ENCODE measurements at places on chromosomes 5 and 9.

- no peak for DNase-seq
Observed at GRCh38 chr9:20591223-20591622, 31.1 kb downstream of the MLLT3 start.

GRCh38 chr5:125310749-125311148 lies 564.3 kb upstream of the ZNF608 start:
- no peak for DNase-seq

GRCh38 chr5:79806741-79807140 lies 117.1 kb downstream of the CMYA5 start:
- no peak for DNase-seq

DNA sequence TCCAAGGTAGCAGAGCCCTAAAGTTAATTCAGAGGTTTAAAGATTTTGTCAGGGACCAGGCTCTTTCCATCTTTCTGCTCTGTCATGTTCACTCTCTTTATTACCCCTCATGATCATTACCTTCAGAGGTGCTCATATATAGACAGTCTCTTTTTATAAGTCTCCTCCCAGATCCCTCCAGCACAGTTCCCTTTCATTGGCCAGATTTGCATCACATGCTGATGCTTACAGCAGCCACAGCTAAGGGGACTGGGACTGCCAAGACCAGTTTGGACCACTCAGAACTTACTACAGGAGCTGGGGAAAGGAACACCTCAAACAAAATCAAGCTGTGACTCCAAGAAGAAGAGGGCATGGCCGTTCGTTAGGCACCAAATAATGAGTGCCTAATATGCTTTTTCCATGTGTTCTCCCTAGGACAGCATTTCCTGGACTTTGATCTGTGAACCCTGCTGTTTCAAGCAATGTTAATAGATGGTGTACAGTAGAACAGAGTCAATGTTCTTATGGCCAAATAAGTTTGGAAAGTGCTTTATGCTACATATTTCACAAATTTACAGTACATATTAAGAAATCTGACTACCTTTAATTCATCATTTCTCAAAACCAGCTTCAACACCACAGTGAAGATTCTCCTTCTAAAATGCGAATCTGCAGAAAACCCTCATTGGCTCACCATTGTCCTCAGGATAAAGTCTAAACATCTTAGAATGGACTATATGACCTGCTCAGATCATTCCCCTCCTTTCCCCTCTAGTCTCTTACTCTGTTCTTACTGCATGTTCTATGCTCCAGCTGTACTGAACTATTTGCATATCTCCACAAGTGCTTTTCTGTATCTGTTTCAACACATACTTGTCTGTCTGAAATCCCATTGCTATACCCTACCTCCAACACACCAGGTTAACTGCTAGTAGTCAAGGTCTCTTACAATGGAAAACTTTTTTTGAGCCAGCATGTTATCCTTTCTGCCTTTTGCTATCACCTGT lies 3.4 kb downstream of the C5orf58 start:
- no peak for DNase-seq

DNA sequence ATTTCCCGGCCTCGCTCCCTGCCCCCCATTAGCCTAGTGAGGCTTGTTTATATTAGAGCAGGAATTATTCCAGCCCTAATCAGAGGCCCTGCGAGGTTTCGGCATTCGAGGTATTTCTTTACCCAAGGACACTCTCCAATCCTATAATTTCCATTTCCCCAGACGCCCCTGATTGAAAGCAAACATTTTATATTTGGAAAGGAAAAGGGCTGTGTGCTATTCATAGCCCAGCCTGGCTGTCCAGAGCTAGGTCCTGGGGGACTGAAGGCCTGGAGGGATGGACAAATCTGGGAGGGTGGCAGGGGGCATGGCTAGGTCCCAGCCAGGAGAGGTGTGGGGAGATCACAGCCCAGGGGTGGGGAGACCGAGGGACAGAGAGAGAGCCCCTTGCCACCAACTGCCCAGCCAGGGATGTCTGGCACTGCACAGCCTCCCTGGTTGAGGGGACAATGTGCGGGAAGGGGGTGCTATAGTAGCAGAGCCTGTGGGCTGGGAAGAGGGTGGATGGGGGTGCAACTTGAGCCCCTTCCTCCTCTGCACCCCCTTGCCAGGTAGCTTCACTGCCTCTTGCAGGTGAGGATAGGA lies 125.1 kb downstream of the BARX1 start:
- DNase-seq, result no peak

- DNase-seq, result no peak
Observed at GRCh38 chr5:119343766-119344165, 12.1 kb upstream of the TNFAIP8 start.

DNA sequence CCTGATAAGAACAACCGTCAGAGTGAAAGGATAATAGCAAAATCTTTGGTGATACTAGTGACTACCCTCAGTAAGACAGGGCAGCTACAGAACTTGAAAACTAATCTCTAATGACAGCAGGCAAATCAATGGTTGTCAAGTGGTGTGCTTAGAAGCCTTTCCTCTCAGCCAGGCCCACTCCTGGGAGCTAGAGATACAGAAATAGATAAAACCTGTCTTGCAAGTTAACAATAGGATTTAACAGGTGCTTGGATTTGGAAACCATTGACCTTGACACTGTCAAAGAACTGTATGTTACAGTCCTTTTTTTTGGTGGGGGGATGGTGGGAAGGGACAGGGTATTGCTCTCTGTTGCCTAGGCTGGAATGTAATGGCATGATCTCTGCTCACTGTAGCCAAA lies 118.6 kb downstream of the BASP1 start:
- DNase-seq, result no peak

DNA sequence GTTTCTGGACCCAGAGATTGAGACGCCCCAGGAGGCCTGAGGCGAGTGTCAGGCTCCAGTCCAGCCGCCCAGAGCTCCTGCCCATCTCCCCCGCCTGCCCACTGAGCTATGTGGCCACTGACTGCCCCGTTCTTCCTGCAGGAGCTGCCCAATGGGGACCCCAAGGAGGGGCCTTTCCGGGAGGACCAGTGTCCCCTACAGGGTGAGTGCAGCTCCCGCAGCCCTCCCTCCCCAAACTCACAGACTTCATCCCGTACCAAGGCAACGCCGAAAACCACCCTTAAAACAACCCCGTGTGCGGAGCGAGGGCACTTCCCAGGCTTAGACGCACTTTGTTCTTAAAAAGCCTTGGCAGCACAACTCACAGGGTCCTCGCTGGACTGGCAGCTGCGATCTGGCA lies 23.4 kb downstream of the NKD2 start:
- DNase-seq, result no peak

Measured in NCI-H1092 treated with DMSO at 0.1 percent for 48 hours (cell line).